ENCODE measurements at places on chromosomes 3 and 15. TPM values are rescaled to one million over a fixed set of nuclear protein-coding genes. Genes with fewer than 3 reads are reported as not detected.

The C15orf62 gene
- 0.57 TPM for total RNA-seq

The PCSK6 gene
- total RNA-seq: 14.4 TPM

The NGLY1 gene
- 22.5 TPM for total RNA-seq

The UROC1 gene
- not detected for total RNA-seq

The NRROS gene
- total RNA-seq: 6.2 TPM

The SATB1 gene
- 41.5 TPM for total RNA-seq

- H3K4me3 ChIP-seq: no peak overlapping the region
- H3K27me3 ChIP-seq: no peaks in the 10 kb centered on the region
- no peak for DNase-seq
- H3K4me1 ChIP-seq: peaks cover 29% of the 10 kb centered on the region
These were observed 24.8 kb downstream of the SHF start for GRCh38 chr15:45162771-45163507.

GRCh38 chr3:126212250-126212619 lies 31.8 kb upstream of the ALDH1L1 start:
- H3K36me3 ChIP-seq: no peaks in the 10 kb centered on the region
- no peak overlapping the region for H3K4me3 ChIP-seq
- H3K27ac ChIP-seq: peak overlapping the region; percentile 70
- H3K27me3 ChIP-seq: no peaks in the 10 kb centered on the region

DNA sequence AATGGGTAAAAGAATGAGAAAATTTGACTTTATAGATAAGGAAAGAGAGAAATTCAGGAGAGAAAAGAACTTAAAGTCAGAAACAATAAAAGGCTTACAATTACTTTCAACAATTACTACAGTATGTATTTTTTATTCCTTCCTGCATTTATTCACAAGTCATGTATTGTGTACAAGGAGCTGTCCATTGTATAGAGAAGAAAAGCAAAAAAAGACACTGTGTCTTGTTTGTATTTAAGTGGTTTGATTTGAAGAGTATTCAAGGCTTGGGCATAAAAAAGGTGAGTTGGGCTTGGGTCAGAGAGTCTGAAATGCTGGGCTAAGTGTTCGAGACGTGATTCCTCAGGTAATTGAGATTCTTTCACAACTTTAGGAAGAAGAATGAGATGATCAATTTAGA lies 394.2 kb upstream of the ROBO2 start:
- H3K4me3 ChIP-seq: no peak overlapping the region
- H3K27ac ChIP-seq: no peak overlapping the region
- no peak for DNase-seq
- no peaks in the 10 kb centered on the region for H3K4me1 ChIP-seq
- no peaks in the 10 kb centered on the region for H3K27me3 ChIP-seq

DNA sequence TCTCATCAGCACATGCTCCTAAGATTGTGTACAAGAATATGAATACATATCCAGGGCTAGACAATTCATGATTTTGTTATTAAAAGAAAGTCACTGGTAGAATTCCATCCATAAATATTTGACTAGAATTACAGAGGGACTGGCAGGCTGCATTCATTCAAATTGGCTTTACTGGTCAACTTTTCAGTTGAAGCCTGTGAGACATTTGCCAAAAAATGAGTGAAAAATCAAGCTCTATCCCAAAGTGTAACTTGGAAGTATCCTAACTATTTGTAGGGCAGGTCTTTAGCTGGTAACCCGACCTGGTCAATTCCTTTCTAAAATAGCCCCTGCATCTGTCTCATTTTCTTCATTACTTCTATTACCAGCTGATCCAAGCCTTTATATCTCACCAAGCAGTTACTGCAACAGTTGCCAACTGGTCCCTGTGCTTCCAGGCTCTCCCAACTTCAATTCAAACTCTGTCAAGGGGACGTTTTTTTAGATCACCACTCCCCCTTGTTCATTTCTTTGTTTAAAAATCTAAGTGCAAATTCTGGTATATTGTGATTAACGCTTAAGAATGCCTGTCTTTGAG lies 173.1 kb upstream of the TBL1XR1 start:
- H3K36me3 ChIP-seq: no peaks in the 10 kb centered on the region
- H3K27me3 ChIP-seq: no peaks in the 10 kb centered on the region
- no peak for DNase-seq

Data from esophagus muscularis mucosa (tissue), 4 donors.